ENCODE measurements at places on chromosomes 12 and 14.

GRCh38 chr14:53953002-53953827, 3.4 kb downstream of the BMP4 start:
- DNase-seq, result no peak

DNA sequence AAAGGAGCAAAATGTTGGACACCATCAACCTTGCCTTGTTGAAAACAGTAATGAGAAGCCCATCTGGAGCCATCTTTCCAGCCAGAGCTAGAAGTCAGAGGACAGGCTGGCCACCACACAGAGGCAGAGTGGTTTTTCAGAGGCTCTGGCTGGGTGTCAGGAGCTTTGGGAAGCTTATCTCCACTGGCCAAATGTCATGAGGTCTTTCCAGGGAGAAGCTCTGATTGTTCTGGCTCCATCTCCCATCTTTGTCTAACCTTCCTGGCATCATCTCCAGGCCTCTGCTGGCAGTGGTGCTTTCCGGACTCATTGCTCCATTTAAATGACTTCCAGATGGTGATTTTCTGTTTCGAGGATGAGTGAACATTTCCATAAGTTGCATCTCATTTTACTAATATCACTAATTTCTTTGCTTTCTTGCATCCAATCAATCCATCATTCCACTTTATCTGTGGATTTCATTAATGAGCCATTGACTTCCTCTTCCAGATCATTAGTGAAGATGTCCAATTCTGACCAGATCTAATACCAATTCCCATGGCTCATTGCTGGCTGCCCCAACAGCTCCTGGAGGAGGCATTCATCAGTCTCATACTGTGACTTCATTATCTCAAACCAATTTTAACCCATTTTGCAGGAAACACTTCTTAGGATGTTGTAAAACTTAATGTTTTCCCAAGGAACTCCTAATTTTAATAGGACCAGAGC, 35.3 kb upstream of the TMTC1 start:
- DNase-seq, result no peak

DNA sequence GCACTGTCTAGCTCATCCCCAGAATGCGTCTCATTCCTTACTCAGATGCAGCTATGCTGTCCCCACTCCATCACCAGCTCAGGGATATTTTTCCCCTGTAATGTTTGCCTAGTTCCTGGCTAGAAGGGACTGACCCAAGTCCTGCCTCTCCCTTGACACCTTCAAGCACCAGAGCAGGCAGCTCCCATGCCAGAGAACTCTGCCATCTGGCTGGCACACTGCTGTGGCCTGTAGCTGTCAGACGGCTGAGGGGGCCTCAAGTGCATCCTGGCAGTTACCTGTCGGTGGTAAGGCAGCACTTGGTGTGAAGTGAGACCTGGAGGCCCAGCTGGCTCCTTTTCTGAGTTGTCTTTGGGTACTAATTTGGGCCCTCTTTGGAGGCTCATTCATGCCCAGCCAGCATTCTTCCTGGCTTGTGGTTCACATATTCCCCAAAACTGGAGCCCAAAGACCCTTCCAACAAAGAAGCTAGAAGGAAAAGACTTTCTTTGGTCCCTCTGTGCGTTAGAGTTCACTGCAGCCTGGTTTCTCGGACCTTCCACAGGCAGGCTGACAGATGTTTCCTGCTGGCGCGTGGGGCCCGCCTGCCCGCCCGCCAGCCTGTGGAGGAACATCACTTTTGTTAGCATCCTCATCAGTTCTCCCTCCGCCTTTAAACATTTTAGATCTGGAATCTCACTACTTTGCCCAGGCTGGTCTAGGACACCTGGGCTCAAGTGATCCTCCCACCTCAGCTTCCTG, 33.0 kb downstream of the RNF34 start:
- DNase-seq, result no peak

- peak; percentile 56 for DNase-seq
Measured at GRCh38 chr12:94427501-94428381, 31.9 kb downstream of the CEP83 start.

GRCh38 chr14:84592770-84593169, 937.2 kb upstream of the FLRT2 start:
- DNase-seq, result no peak

- DNase-seq, result no peak
Measured at GRCh38 chr12:65825183-65825506, 862 bp downstream of the HMGA2 start.

- no peak for DNase-seq
Measured at GRCh38 chr14:44960146-44960545, 1.6 kb downstream of the KLHL28 start.

GRCh38 chr14:36817071-36817930, 155.6 kb downstream of the PAX9 start:
- DNase-seq, result no peak

DNA sequence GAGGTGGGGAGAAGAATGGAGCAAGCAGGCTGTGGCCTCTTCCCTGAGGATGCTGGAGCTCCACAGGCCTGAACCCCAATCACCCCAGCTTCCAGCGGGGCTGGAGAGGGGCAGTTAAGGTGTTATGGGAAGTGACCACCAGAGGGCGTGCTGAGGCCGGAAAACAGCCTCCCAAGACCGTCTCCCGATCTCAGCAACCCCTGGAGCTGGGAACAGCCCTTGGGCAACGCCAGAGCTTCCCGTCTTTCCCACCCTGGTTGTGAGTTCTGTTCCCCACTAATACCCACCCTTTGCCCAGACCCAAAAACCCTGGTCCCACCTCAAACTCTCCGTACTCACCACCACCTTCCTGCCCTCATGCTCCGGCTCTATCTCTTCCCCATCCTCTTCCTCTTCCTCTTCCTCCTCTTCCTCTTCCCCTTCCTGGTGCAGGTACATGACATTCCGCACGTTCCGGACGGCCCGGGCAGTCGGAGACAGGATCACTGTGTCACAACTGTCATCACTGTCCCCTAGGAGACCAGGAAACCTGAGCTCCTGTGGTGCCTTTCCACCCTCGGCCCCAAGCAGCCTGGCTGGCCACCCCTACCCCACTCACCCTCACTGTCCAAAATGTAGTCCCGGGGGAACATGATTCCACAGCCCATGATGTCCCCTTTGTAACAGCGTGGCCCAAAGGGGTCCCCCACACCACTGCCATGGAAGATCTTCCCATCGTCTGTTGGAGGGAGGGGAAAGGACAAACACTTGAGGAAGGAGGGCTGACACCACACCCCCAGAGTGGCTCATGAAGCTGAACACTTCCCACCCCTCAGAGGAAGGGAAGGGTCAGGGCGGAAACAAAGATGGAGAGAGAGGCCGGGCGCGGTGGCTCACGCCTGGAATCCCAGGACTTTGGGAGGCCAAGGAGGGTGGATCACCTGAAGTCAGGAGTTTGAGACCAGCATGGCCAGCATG, 12.9 kb downstream of the SPRYD3 start:
- no peak for DNase-seq

DNA sequence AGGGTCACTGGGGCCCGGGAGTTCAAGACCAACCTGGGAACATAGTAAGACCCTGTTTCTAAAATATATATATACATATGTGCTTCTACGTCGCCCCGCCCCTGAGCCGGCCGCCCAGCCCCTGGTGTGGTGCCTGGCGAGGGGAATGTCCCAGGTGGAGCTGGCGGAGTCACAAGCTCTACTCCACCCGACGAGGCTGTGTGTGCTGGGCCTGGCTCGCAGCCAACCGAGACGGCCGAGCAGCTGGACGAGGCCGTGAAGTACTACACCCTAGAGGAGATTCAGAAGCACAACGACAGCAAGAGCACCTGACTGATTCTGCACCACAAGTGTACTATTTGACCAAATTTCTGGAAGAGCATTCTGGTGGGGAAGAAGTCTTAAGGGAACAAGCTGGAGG, 22.1 kb upstream of the ITPK1 start:
- DNase-seq, result no peak

DNA sequence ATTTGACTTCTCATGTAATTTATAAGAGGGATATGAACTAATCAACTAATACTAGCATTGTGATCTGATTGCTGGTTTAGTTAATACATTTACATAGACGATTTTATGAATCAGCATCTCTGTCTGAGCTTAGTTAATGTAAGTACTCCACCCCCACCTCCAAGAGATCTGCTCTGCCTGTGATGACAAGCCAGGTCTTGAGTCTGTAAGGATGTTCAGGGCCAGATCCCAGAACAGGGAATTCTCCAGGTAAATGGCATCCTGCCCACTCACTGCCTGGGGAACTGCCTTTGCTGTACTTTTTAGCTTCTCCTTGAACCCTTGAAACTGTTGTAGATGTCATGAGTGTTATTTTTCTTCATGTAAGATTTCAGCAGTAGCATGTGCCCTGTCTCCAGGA, 289.8 kb downstream of the RGS6 start:
- DNase-seq, result no peak

DNA sequence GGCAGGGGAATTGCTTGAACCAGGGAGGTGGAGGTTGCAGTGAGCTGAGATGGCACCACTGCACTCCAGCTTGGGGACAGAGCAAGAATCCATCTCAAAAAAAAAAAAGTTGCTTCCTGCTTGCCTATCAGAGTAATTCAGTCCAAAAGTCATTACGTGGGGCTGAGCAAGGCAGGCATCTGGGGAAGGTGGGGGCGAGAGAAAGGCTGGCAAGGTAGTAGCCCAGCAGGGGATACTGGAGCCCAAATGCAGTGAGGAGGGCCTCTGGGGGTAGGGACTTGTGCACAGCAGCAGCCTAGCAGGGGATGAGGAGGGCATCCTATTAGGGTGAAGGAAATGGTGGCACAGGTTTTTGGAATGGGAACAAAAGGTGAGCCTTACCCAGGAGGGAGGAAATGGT, 7.1 kb downstream of the ETFRF1 start:
- DNase-seq, result no peak

GRCh38 chr12:120473807-120474615, 4.5 kb upstream of the SRSF9 start:
- no peak for DNase-seq

DNA sequence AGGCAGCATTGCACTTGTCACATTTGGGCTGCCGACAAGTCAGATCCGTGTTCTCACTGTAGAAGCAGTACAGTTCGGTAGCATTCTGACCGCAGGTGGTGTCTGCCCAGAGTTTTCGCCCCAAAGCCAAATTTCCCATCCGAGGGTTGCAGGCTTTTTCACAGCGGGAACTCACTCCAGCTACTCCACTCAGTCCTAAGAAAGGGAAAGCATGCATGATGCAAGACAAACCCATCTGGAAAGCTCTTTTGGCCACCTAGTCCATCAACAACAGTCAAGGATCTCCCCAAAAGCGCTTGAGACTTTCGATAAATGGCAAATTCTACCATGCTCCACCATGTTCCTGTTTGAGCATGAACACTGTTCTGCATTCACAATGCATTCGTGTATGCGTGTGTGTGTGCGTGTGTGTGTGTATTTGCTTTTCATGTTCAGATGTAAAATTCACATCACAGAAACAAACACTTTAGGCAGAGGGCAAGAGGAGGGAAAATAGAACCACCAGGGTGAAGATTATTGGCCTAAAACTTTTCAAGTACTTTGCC, 3.2 kb downstream of the NTN4 start:
- DNase-seq, result no peak

- DNase-seq, result no peak
Measured at GRCh38 chr12:105930557-105931503, 207.9 kb downstream of the NUAK1 start.

GRCh38 chr14:91573894-91574837, 64.1 kb upstream of the PPP4R3A start:
- DNase-seq, result no peak

- DNase-seq, result no peak
Measured at GRCh38 chr14:52352569-52352968, 38.5 kb downstream of the PTGER2 start.

- DNase-seq, result no peak
Measured at GRCh38 chr12:94139816-94140215, 8.6 kb upstream of the PLXNC1 start.

- DNase-seq, result no peak
Measured at GRCh38 chr14:101123618-101124510, 220.3 kb upstream of the RTL1 start.

DNA sequence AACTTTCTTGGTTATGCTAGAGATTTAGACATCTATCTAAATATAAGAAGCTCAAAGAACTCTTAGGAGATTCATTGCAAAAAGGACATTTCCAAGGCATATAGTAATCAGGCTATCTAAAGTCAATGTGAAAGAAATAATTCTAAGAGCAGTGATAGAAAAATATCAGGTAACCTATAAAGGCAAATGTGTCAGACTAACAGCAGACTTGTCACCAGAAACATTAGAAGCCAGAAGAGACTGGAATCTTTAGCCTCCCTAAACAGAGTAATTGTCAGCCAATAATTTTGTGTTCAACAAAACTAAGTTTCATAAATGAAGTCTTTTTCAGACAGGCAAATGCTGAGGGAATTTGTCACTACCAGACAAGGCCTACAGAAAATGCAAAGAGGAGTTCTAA, 122.0 kb upstream of the SCAF11 start:
- DNase-seq, result no peak

DNA sequence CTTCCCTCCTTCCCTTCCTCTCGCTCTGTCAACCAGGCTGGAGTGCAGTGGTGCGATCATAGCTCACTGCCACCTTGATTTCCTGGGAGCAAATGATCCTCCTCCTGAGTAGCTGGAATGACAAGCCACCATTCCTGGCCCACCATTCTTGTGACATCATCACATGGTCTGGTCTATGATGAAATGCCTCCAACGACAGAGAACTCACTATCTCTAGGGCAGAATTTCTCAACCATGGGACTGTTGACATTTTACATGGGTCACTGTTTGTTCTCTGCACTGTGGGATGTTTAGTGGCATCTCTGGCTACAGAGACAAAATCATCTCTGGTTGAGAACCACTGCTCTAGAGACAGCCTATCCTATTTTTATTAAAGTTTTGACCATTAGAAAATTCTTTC, 9.7 kb downstream of the VRK1 start:
- DNase-seq, result no peak

DNA sequence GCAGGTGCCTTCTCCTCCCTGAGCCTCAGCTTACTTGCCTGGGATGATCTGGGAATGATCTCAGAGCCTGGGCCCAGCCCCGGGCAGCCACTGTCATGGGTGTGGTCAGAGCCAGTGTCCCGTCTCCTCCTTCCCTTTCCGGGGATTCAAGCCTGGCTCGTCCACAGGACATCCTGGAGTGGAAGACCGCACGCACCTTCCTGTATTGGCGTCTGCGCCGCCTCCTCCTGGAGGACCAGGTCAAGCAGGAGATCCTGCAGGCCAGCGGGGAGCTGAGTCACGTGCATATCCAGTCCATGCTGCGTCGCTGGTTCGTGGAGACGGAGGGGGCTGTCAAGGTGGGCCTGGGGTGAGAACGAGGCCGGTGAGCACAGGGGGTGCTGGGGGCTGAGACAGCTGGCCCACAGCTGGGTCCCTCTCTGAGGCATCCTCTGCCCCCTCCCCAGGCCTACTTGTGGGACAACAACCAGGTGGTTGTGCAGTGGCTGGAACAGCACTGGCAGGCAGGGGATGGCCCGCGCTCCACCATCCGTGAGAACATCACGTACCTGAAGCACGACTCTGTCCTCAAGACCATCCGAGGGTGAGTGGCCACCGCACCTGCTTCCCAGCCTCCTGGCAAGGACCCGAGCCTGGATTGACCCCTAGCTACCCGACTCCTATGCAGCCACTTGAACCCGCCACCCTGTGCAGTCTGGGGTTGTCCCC, 44.0 kb downstream of the FOXN4 start:
- DNase-seq, result no peak
